ENCODE measurements at places on chromosomes 16 and 17.
A peak's percentile ranks its signal among the peaks of the same experiment; 100 is the strongest.

DNA sequence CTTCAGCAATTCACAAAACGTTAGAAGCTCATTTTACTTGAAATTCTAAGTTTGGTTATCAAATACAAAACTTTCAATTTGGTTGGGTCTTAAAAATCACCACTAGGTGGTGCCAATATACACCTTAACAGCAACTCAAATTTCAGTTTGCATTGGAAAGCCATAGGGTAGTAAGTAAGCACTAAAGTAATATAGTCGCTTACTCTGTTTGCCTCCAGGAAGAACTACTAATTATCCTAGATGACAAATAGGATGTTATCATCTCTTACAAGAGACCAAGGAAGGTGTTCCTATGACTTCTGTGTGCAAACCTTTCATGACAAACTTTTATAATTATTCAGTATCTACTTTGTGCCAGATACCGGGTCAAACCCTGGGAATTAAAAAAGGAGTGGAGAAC, 93.3 kb downstream of the MYO1D start:
- DNase-seq, result peak; percentile 3

DNA sequence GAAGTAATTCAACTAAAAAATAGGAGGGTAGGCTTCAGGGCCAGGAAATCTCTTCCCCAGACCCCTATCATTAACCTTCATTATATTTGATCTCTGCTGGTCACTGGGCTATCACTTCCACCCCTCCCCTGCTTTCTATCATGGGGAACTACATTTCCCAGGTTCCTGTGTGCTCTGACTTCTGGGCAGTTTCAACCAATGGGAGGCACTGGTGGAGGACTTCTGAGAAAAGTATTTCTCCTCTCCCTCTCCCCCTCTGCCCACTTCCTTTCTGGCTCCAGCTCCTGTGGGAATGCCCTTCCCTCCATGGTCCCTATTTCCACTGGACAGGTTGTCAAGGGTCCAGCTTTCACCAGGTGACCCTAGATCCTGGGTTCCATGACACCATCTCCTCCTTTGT, 364.4 kb downstream of the C16orf95 start:
- no peak for DNase-seq

GRCh38 chr17:31310886-31311285, 3.0 kb downstream of the EVI2B start:
- DNase-seq, result no peak

GRCh38 chr17:58508341-58509067, 5.9 kb downstream of the MTMR4 start:
- no peak for DNase-seq

DNA sequence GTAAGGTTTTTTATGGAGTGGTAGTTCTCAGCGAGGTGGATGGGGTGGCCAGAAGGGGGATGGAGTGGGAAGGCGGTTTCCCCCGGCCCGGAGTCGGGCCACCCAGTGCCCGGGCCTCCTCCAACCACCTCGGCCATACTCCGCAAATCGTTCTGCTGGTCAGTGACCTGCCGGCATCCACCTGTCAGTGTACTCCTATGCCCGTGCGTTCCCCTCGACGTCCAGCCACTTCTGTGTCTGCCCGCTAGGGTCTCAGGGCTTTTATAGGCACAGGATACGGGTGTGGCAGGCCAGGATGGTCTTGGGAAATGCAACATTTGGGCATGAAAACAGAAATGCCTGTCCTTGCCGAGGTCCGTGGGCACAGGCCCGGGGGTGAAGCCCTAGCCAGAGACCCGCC, 19.3 kb upstream of the ASGR2 start:
- no peak for DNase-seq

GRCh38 chr17:38352245-38353085, 821 bp downstream of the SOCS7 start:
- no peak for DNase-seq

GRCh38 chr17:19248151-19248927, 11.2 kb downstream of the EPN2 start:
- DNase-seq, result no peak

GRCh38 chr17:81418710-81419318, 23.6 kb downstream of the BAHCC1 start:
- no peak for DNase-seq

DNA sequence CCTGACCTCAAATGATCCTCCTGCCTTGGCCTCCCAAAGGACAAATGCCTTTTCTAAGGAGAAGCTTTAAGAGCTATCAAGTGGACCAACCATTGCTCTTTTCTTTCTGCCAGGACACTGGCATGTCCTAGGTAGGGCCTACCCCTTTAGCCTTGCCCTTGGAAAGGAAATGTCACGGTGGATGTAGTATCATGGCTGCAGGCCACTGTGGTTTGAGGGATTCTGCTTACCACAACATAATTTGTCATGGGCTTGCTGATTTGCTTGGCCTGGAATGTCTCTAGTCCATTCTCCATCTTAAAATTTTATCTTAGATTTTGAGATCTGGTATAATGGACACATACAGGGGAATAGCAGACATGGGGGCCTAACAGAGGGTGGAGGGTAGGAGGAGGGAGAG, 6.0 kb downstream of the KRT20 start:
- no peak for DNase-seq

- DNase-seq, result no peak
These were observed 9.1 kb downstream of the ITGAM start for GRCh38 chr16:31268891-31269290.

- no peak for DNase-seq
These were observed 737 bp downstream of the DHRS13 start for GRCh38 chr17:28901866-28902818.

DNA sequence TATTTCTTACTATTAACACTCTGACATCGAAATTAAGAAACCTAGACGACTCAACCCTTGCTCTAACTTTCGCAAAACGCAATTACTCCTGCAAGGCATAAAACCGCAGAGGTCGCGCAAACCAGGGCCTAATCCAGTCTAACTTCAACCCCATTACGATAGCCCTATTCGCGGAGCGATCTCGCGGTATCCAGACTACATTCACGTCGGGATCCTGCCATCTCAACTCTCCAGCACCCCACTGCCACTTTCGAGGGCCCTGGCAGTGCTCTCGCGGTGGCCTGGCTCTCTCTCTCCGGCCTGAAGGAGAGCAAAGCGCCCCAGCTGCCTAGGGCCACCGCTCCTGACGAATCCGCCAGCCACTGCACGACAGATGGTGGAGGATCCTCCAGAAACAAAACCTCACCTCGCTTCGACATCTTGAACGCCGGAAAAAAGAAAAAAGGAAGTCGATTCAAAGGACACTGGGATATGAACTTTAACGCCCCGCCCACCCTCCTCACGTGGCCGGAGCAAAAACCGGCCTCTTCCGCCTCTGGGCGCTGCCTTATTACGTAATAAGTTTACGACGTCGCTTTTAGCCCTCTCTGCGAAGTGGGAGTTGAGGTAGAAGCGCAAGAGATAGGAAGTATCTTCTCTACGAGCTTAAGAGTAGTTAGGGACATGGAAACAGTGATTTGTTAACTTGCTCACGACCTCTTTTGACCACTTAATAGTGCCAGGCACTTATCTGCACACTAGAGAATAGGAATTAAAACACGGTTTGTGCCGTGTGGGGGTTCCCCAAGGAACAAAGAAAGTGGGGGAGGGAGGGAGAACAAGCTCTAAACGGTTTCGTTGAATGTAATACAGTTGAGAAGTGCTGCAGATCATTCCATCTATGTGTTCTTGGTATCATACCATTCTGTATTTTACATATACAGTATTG, at the start of gene RPL23:
TSS of gene RPL23 (minus strand) at position 430 of the 928 bp plus-strand sequence. CDS start at position 419, 11 bp downstream.
- peak; percentile 97 for DNase-seq

DNA sequence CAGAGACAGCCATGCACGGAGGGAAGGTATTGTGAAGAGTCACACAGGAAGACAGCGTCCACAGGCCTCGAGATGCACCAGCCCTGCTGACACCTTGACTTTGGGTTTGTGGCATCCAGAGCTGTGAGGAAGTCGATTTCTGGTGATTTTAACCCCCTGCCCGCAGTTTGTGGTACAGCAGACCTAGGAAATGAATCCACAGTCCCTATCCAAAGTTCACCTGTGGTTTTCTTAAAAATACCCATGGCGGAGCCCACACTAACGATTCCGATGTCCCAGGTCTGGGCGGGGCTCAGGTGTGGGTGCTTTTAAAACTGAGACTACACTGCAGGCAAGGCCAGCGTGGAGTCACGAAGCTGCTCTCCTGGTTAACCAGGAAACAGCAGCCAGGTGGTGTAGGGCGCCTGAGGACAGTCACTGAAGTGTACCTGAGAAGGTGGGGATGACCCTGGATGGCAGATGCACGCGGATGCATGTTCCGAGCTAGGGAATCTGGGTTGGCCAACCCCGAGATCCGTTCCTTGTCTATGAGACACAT, 14.4 kb upstream of the MEAK7 start:
- peak; percentile 87 for DNase-seq

DNA sequence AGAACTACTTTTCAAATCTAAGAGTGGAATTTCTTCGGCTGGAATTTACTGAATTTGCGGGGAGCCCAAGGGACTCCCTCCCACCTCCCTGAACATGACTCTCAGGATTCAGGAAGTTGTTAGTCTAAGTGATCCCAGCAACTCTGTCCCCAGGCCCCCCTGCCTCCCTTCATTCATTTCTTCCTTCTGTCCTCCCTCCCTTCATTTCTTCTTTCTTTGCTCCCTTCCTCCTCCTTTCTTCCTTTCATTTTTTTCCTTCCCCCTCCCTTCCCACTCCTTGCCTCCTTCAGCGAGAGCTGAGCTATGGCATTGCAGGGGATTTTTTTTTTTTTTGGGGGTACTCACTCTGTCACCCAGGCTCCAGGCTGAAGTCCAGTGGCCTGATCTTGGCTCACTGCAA, 10.9 kb upstream of the JUP start:
- no peak for DNase-seq

DNA sequence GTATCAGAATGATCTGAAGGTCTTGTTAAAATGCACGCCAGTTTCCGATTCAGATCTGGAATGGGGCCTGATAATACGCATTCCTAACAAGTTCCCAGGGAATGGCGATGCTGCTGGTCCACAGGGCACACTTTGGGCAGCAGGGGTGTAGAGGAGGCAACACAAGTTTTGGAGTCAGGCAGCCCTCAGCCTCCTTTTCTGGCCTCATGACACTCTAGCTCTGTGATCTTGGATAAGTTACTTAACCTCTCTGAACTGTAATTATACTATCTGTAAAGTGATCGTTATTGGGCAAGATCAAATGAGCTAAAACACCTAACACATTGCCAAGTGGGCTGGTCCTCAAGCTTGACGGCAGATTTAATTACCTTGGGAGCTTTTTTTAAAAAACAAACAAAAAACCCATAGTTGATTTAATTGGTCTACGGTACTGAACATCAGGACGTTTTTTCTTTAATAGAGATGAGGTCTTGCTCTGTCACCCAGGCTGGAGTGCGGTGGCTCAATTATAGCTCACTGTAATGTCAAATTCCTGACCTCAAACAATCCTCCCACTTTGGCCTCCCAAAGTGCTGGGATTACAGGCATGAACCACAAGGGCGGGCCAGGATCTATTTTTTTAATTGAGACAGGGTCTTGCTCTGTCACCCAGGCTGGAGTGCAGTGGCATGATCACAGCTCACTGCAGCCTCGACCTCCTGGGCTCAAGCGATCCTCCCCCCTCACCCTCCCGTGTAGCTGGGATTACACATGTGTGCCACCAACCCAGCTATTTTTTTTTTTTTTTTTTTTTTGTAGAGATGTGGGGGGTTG, 10.0 kb upstream of the MRPS23 start:
- DNase-seq, result no peak

Data from DMS153 (cell line).